T-cell (primary cell): ENCODE measurements at places on chromosomes 4 and X.

- H3K27me3 ChIP-seq = no peaks in the 10 kb centered on the region
- no peak for DNase-seq
- H3K27ac ChIP-seq = no peak overlapping the region
- H3K4me1 ChIP-seq = no peaks in the 10 kb centered on the region
Measured at GRCh38 chrX:29903360-29903759, 312.0 kb upstream of the MAGEB2 start.

DNA sequence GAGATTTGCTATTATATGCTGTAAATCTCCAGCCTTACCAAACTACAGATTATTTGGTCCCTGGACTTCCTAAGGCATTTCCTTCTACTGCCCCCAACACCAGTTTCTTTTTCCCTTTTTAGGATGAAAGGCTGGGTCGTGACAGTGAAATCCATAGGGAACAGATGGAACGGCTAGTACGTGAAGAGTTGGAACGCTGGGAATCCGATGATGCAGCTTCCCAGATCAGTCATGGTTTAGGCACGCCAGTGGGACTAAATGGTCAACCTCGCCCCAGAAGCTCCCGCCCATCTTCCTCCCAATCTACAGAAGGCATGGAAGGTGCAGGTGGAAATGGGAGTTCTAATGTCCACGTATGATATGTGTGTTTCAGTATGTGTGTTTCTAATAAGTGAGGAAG, 67.9 kb downstream of the PKD2 start:
- peaks cover 21% of the 10 kb centered on the region for H3K36me3 ChIP-seq
- no peak overlapping the region for H3K4me3 ChIP-seq
- H3K27ac ChIP-seq = no peak overlapping the region
- H3K27me3 ChIP-seq = no peaks in the 10 kb centered on the region
- no peaks in the 10 kb centered on the region for H3K4me1 ChIP-seq
- no peak for DNase-seq

- H3K4me1 ChIP-seq = no peaks in the 10 kb centered on the region
- no peak overlapping the region for H3K27ac ChIP-seq
- H3K4me3 ChIP-seq = no peak overlapping the region
- H3K27me3 ChIP-seq = no peaks in the 10 kb centered on the region
Measured at GRCh38 chr4:36676139-36677050, 395.0 kb downstream of the DTHD1 start.

DNA sequence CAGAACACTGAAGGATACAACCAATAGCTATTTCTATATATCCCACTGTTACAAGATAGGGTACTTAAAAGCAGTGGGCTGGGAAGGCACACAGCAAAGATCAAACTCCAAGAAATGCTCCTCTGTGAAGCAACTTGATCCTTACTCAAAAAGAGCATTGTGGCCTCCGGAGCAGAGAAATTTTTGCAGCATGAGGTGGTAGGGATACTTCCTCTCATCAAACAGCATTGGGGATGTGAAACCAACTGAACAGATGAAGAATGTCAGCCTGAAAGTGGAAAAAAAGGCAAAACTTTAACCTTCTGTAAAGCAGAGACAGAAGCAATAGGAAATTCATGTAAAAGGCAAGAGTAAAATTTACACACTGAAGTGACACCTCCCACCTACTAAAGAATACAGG, 92.2 kb downstream of the HUWE1 start:
- no peaks in the 10 kb centered on the region for H3K36me3 ChIP-seq
- DNase-seq = no peak
- H3K4me3 ChIP-seq = no peak overlapping the region
- H3K27ac ChIP-seq = no peak overlapping the region
- no peaks in the 10 kb centered on the region for H3K4me1 ChIP-seq

DNA sequence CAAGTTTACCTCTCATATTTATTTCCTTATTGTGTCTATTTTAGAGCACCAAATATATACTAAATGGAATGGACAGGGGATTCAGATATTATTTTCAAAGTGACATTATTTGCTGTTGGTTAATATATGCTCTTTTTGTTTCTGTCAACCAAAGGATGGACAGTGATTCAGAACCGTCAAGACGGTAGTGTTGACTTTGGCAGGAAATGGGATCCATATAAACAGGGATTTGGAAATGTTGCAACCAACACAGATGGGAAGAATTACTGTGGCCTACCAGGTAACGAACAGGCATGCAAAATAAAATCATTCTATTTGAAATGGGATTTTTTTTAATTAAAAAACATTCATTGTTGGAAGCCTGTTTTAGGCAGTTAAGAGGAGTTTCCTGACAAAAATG, 6.2 kb downstream of the FGB start:
- H3K27me3 ChIP-seq = no peaks in the 10 kb centered on the region
- no peaks in the 10 kb centered on the region for H3K36me3 ChIP-seq
- no peak overlapping the region for H3K4me3 ChIP-seq
- no peak for DNase-seq
- H3K4me1 ChIP-seq = no peaks in the 10 kb centered on the region

DNA sequence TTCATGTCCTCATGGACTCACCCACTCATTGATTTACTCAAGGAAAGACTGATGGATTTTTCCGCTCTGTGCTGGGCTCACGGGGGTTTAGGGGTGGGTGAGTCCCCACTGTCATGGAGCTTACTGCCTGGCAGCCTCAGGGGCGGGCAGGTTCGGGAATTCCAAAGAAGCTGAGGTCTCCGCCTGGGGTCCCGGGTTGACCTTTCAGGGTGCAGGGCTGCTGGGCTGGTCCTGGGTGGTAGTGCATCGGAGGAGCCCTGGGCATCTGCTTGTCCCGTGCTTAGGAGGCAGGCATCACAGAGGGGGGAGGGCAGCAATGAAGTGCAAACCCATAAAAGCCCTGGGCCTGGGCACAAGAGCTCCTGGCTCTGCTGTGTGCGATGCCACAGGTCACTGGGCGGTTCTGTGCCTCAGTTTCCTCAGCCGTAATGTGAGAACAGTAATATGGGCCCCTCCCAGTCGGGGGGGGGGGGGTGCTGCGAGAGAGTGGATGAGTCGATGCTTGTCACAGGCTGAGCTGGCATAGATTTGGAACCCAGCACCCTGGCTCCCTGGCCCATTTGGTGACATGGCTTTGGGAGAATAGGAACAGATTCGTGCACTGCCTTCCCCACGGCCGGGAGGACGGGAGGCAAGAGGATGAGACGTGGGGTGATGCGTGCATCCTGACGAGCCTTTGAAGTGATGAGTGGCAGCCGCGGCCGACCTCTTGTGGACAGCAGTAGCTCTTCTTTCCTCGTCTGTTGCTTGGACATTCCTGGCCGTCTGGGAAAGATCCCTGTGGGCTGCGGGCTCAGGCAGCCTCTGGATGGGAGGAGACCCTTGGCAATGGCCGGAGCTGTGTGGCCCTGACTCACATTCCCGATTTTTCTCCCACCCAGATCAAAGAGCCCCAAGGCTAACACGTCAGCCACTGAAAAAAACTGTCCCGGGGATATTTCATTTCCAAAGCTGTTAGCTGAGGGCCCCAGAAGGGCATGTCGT, 42.0 kb downstream of the PSAPL1 start:
- DNase-seq = no peak
- no peak overlapping the region for H3K27ac ChIP-seq
- H3K27me3 ChIP-seq = peaks cover 46% of the 10 kb centered on the region
- no peaks in the 10 kb centered on the region for H3K4me1 ChIP-seq
- H3K36me3 ChIP-seq = no peaks in the 10 kb centered on the region

DNA sequence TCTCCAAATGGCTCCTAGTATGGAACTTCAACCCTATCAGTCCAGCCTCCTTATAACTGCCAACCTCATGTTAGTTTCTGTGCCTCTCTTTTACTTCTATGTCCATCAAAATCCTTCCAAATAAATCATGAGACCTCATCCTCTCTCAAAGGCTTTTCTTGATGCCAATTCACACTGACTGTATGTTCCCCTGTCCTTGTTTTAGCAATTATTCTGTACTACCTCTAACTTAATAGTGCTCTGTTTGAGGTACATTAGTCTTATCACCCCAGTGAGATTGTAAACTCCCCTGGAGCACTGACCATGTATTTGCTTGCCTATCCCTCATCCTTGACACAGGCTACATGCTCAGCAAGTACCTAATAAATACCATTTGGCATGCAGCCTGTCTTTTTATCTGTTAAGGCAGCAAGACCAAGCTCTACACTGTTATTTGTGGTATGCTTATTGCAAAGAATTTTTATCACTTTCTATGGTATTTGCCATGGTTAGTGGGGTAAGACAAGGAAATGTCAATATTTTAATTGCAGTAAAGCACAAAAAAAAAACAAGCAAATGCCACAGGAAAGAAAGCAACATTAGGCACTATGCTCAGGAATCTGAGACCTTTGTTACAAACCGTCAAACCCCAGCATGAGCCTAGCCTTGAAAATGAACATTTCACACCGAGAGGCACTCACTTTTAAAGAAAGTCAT, 119.2 kb downstream of the SMARCA1 start:
- no peaks in the 10 kb centered on the region for H3K4me1 ChIP-seq
- DNase-seq = no peak
- H3K27ac ChIP-seq = no peak overlapping the region
- no peaks in the 10 kb centered on the region for H3K36me3 ChIP-seq
- no peak overlapping the region for H3K4me3 ChIP-seq

DNA sequence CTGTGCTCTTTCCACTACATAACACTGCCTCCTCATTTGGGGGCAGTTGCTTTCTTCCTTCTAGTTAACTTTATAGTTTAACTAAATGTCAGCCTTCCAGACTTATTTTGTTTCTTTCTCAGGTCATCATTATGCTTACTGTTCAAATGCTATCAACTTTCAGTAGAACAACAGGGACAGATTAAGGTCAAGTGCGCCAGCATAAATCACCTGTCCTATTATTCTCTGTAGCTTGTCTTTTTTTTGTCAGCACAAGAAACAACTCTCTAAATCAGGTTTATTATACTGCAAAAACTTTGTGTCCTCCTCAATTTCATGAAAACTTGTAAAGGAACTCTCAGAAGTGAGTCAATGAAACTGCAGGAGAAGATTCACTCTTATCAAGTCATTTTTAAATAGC, 19.6 kb downstream of the SPANXA2 start:
- H3K4me1 ChIP-seq = no peaks in the 10 kb centered on the region
- no peaks in the 10 kb centered on the region for H3K27me3 ChIP-seq
- H3K27ac ChIP-seq = no peak overlapping the region

GRCh38 chrX:10831716-10832502, 211.5 kb upstream of the MID1 start:
- H3K4me3 ChIP-seq = no peak overlapping the region
- H3K36me3 ChIP-seq = no peaks in the 10 kb centered on the region
- H3K27ac ChIP-seq = no peak overlapping the region
- no peaks in the 10 kb centered on the region for H3K27me3 ChIP-seq

DNA sequence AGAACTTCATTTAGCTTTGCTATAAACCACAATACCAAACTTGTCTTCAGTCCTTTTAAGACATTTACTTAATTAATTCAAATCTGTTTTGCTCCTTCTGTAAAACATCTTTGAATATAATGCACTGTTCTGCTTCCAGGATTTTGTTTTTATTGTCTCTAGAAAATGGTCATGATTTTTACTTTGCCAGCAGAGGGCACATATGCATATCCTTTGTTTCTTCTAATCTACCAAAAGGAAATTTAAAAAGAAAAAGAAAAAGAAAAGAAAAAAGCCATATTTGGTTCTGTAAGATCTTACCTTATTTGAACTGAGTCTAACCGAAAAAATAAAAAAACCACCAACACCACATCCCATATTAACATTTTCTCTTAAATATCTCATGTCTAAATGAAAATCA, 101.9 kb upstream of the CCSER1 start:
- no peaks in the 10 kb centered on the region for H3K27me3 ChIP-seq
- H3K4me1 ChIP-seq = no peaks in the 10 kb centered on the region
- no peak overlapping the region for H3K27ac ChIP-seq
- H3K36me3 ChIP-seq = no peaks in the 10 kb centered on the region
- no peak overlapping the region for H3K4me3 ChIP-seq

DNA sequence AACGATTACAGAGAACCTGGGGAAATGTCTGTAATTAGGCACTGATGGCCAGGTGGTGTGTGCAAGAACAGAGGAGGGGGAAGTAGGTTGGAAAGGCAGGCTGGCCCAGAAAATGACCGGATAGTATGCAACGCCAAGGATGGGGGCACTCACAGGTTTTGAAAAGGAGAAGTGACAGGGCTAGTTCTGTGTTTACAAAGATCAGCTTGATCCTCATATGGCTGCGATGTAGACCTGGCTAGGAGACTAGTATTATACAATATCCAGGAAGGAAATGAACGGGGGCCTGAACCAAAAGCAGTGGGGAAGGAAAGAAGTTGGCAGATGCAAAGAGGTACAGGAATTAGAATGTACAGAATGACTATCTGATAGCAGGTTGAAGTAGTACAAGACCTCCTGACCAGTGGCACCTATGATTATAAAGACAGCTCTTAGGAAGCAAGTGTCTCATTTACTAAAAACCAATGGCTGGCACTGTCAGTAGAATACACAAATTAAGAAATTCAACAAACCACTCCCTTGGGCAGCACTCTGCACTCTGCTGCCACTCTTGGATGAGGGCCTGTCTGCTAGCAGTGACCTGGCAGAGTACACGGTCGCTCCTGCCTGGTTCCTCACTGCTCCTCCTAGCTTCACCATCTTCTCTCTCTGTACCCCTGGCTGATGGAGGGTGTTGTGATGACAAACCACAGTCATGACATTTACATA, 14.1 kb downstream of the MFAP3L start:
- H3K4me3 ChIP-seq = no peak overlapping the region
- H3K4me1 ChIP-seq = no peaks in the 10 kb centered on the region

DNA sequence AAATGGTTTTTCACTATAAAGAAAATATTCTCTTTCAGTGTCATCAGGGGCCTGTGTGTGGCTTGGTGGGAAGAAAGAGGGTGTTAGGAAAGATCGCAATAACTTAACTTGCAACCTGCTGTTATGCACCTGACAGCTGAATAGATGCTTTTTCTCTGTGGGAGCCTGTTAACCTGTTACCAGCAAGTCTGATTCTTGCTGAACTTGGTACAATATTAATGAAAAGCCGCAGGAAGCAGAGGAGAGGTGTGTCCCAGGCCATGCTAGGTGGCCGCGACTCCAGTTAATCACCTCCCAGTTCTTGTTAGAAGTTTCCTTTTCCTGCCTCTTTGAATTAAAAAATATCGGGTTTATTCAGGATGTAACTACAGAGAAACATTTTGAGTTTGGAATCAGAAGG, 494.8 kb upstream of the AGA start:
- H3K4me1 ChIP-seq = no peaks in the 10 kb centered on the region
- no peaks in the 10 kb centered on the region for H3K36me3 ChIP-seq
- H3K4me3 ChIP-seq = no peak overlapping the region
- no peaks in the 10 kb centered on the region for H3K27me3 ChIP-seq
- H3K27ac ChIP-seq = no peak overlapping the region

- no peak overlapping the region for H3K27ac ChIP-seq
- H3K36me3 ChIP-seq = no peaks in the 10 kb centered on the region
- no peaks in the 10 kb centered on the region for H3K4me1 ChIP-seq
- no peaks in the 10 kb centered on the region for H3K27me3 ChIP-seq
Measured at GRCh38 chrX:69741721-69742120, 125.8 kb downstream of the EDA start.

- DNase-seq = no peak
- no peak overlapping the region for H3K27ac ChIP-seq
- no peak overlapping the region for H3K4me3 ChIP-seq
- no peaks in the 10 kb centered on the region for H3K36me3 ChIP-seq
Measured at GRCh38 chrX:65925005-65925404, 114.9 kb downstream of the VSIG4 start.
